ENCODE measurements at places on chromosomes 3 and 15.

- DNase-seq: no peak
These were observed 228.1 kb downstream of the FEZF2 start for GRCh38 chr3:62145086-62145757.

DNA sequence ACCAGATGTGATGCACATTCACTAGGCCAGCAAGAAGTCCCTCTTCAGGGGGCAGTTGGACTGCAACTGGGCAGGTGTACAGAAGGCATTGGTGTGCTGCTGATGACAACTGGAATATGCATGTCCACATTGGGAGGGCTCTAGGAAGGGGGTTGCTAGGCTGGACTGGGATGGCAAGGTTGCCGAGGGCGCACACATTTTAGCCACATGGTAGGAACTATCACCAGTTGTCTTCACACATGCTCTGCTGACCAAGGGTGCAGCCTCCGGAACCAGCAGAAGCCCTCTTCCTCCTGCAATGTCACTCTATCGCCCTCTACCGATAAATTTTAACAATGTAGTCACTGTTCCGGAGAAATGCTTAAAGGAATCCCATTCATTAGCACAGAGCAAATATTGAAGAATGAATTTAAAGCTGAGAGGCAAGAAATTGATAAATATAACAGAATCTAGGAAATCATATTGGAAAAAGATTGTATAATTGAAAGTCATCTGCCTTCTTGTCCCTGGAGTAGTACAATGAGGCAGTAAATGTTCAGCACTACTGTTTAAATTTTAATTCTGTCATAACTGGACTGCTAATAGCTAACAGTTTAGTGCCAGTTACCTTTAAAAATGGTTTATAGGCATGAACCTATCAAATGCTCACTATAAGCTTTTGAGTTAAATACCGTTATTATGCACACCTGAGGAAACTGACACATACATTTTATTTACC is 22.6 kb upstream of the LYSMD4 start:
- DNase-seq: peak; percentile 82

DNA sequence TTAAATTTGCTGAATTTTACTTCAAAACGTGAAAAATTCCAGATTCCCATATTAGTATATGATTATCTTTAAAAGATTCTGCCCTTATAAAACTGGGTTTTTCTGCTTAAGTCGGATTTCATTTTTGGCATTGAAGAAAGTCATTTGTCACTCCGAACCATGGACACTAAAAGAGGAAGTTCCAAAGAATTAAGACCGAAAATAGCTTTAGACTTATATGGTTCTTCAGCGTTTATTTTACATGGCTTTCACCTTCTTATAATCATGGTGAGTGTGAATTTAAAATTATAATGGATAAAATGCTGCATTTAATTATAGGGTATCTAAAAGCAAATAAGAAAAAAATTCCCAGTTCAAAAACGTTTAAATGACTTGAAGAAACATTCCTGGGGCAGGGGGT is 1.0 kb downstream of the C3orf38 start:
- no peak for DNase-seq

DNA sequence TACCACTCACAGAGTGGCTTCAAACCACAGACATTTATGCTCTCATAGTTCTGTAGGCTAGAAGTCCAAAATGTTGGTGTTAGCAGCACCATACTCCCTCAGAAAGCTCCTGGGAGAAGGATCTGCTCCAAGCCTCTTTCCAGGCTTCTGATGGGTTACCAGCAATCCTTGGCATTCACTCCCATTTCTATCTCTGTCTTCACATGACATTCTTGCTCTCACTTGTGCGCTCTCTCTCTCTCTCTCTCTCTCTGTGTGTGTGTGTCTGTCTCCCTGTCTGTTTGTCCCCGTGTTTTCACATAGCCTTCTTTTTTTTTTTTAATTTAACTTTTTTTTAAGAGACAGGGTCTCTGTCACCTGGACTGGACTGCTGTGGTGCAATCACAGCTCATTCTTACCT is 26.3 kb downstream of the CDAN1 start:
- no peak for DNase-seq

- peak; percentile 60 for DNase-seq
These were observed 225.1 kb upstream of the C2CD4B start for GRCh38 chr15:62389885-62390790.

DNA sequence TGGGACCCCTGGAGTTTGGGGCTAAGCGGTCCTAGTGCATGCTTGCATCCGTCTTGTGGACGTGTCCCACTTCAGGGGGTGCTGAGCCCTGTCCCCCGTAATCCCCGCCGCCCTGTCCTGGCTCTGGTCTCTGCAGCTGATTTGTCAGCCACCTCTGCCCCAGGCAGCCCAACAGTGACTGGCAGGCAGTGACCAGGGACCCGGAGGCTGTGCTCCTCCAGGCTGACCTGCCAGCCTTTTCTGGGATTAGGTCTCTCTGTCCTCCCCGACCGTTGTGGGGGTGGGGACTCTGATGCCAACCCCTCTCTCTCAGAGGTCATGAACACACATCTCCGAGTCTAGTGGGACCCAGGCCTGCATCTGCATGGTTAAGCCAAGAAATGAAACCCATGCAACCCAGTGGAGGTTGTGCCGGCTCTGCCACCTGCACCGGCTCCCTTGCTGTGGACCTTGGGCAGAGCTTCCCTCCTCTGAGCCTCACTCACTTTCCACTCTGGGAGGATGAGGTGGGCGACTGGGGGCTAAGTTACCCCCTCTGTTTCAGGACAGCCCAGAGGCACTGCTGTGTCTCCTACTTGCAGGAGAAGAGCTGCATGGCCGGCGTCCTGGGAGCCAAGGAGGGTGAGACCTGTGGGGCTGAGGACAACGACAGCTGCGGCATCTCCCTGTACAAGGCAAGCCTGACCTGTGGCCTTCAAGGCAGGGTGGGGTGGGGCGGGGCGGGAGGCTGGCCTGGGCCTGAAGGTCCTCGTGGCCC is 60.2 kb downstream of the FBLN2 start:
- DNase-seq: no peak

GRCh38 chr3:119352863-119353527 is 58.8 kb downstream of the ARHGAP31 start:
- peak; percentile 5 for DNase-seq
